NCI-H1436 (cell line): ENCODE measurements at places on chromosomes 6 and 20.

GRCh38 chr6:1601158-1602048 is 8.3 kb upstream of the FOXC1 start:
- no peak for DNase-seq

- DNase-seq, result no peak
Measured at GRCh38 chr20:18698735-18699380, 111.0 kb downstream of the DTD1 start.

DNA sequence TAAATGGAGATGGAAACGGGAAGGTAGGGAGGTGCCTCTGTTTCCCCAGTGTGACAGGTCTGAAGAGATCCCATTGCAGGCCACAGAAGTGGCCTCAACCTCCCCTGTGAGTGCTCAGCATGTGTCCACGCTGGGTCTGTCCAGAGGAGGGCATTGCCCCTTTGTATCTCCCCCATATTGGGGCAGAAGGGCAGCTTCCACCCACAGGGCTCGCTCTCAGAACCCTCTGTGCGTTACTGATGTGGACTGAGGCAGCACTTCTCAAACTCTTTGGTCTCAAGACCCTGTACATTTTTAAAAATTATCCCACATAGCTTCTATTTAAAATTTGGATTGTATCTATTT is 22.0 kb downstream of the ARFGEF3 start:
- no peak for DNase-seq

- no peak for DNase-seq
Measured at GRCh38 chr20:36779656-36780025, 6.1 kb upstream of the DSN1 start.

GRCh38 chr6:136067731-136068341 is 182.3 kb downstream of the MTFR2 start:
- no peak for DNase-seq

- DNase-seq, result no peak
Measured at GRCh38 chr6:154406869-154407268, 50.3 kb upstream of the IPCEF1 start.

GRCh38 chr6:15698471-15698870 is 35.6 kb upstream of the DTNBP1 start:
- DNase-seq, result no peak

DNA sequence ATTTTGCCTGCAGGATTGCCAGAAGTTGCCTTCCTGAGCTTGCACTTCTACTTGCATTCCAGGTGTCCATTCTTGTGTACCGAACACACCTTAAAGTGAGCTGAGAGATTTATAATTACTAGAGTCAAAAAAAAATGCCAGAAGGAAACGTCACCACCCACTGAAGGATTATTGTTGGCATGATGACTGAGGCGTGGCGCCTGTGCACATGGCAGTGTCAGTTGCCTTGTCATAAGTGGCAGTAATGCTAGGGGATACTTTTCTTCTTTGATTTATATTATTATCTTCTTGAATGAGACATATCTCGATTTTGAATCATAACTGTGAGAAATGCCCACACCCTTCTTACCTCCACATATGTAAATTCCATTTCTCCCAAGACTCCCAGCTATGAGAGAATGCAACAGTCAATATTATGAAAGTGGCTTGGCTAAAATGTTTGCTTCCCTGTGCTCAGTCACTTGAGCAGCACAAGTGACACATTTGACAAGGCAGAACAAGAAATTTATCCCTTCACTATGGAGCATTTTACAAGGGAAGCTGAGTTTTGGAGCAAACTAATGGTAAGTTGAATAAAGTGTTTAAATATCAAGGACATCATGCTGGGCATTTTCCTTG is 149.5 kb upstream of the SASH1 start:
- DNase-seq, result no peak

GRCh38 chr6:135226537-135226936 is 45.4 kb downstream of the MYB start:
- DNase-seq, result no peak

GRCh38 chr6:30990422-30991086 is 7.0 kb downstream of the MUC21 start:
- DNase-seq, result no peak

GRCh38 chr20:17681726-17682102 is 328 bp downstream of the RRBP1 start:
- DNase-seq, result no peak

DNA sequence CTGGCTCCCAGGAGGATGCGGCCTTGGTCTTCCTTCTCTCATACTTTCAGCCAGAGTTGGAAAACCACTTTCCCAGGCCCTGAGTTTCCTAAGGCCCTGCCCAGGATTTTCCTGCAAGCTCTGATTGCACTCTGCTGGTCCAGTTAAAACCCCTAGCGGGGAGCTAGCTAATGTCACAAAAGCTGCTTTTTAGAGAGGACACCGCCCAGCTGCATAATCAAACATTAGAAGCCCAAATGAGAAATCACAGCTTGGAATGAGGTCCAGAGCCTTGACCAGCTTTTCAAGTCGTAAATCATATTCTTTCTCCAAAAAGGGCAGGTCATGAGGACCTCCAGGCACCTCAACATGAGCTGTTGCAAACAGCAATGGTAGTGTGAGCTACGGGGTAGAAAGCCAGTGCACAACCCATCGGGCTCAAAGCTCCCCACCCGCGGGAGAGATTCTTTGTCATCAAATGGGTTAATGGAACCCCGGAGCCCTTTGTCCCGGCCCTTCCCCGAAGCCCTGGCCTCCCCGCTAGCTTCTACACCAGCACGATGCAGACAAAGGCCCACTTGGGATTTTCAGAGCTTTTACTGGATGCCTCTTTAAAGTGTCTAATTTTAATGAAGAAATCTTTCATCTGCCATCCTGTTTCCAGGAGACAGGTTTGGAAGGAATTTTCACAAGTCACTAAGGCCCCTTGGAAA is 134.0 kb downstream of the SCML4 start:
- DNase-seq, result no peak

- DNase-seq, result no peak
Measured at GRCh38 chr20:54176610-54177009, 2.8 kb upstream of the CYP24A1 start.

GRCh38 chr6:138572885-138573284 is 73.6 kb upstream of the NHSL1 start:
- no peak for DNase-seq
